Fibroblast of gingiva (primary cell): ENCODE measurements at places on chromosomes 4 and X.

- no peak for DNase-seq
Observed at GRCh38 chr4:180028682-180029081, 2214.5 kb upstream of the TENM3 start.

DNA sequence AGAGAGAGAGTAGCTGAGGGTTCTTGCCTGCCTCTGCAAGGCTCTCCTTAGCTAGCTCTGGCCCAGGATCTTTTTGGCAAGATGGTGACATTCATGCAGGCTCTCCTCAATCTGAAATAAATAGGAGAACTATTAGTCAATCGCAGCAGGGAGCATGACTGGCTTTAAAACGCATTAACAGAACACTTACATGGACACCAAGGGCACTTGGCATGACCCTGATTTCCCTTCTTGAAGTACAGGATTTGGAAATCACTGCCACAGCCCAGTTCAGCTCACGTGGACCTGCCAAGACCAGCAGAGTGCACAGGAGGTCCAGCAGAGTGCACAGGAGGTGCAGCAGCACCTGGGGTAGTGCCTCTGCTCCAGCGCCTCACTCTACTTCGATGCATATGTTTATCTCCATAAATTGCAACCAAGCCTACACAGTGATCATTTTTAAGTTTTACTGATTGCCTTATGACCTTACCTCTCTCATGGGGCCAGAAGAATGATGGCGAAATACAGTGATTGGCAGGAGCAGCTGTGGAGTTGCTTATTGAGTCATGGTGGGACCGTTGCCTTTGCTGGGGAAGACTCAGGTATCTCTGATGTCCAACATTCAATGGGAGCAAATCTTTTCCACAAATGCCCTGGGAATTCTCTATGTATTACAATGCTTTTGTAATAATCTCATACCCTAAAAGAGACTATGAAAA, 122.4 kb downstream of the SYNPO2 start:
- DNase-seq = peak; percentile 53

DNA sequence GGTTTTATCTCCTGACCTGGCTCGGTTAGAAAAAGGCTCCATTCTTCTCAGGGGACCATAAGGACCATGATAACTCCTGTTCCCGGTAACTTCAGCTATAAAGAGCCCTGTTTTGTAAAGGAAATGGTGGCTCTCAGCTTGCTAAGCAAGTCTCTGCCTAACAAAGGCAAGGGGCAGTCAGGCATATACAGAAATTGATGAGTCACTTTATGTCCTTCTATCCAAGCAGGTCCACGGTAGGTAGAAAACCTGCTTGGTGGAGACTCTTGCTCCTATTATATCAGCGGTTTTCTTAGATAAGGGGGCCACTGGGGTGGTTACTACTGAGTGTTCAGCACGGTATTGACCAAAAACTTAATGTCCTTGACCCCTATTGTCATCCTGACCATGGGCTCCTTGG, 203.0 kb upstream of the KLF8 start:
- DNase-seq = no peak

DNA sequence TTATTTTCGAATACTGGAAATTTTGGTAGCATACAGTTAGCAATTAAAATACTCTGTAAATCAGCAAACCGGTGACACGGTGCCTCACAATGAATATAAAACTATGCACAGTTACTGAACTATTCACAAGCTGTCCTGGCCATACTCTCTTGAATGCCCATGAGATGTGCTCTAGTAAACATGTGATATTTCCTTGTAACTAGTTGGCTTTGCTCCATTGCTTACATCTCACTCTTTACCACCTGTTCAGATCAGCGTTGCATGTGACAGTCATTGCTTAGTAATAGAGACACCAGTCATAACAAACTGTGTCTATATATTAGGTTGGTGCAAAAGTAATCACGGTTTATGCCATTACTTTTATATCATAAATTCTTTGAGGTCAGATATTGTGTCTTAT, 897.9 kb upstream of the FTHL17 start:
- no peak for DNase-seq

- peak; percentile 62 for DNase-seq
Observed at GRCh38 chrX:31423609-31424189, 351.9 kb upstream of the FTHL17 start.

DNA sequence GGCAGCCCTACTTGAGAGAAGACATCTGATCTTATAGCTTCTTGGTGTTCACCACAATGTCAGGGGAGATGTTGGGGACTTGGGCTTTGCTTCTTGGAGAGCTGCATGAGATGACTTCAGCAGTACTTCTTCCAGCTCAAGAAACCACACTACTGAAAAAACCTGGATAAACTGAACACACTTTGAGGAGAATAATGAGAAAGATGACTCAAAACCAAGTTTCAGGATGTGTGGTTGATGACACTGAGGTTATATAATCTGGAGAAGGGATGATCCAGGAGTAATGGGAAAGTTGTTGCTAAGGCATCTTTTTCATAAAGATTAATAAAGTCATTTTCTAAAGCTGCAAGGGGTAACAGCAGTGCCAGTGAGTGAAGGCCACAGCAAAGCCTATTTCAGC, 58.4 kb upstream of the PNPLA4 start:
- no peak for DNase-seq

GRCh38 chrX:119880076-119880475, 8.4 kb downstream of the NDUFA1 start:
- no peak for DNase-seq

DNA sequence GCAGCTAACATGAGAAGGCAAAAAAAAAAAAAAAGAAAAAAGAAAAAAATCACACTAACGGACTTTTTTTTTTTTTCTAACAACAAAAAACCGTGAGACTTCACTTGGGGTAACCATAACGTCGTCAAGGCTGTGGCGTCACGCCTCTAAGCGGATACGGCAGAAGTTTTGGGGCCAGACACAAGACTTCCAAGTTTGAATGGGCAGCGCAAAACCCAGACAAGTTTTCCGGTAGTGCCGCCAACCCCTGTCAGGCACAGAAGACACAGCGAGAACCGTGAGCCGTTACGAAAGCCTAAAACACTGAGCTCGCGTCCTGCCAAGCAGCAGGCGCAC, 556 bp upstream of the SMARCA5 start:
- DNase-seq = no peak

- peak; percentile 50 for DNase-seq
Observed at GRCh38 chrX:102976286-102976685, 39.2 kb downstream of the RAB40AL start.

DNA sequence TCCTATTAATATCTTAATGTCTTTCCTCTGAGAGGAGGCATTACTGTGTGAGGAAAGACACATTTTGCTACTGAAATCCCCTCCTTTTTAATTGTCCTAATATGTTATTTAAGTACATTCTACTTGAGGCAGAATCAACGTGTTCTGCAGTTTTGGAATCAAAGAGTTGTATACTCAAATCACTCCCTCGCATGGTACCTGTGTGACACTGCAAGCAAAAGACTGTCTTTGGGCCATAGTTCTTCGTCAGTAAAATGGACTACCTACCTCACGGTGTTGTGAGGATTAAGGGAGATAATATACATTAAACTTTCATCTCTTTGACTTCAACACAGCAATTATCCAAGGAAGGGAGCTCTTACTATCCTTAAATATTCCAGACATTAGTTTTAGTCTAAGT, 61.5 kb downstream of the TIGD2 start:
- DNase-seq = no peak

DNA sequence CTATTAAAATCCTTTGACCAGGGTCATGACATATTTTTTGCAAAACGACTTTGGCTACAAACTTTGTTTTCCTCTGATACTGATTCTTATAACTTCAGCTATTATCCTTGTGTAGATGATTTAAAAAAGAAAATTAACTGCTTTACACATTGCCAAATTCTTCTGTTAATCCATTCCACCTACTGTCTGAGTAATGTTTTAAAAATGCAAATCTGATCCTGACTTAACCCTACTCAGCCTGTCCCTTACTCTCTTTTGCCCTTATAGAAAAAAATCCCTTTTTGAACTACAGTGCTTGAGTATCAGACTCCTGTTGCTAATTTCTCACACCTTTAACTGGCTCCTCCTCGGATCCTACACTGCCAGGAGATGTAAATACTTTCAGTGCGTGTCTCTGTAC, 723.1 kb downstream of the ADGRL3 start:
- DNase-seq = no peak

- no peak for DNase-seq
Observed at GRCh38 chr4:28557755-28558154, 1697.1 kb downstream of the STIM2 start.
